ENCODE measurements at places on chromosomes 4 and X.

GRCh38 chr4:83369831-83370639 lies 35.4 kb upstream of the HPSE start:
- DNase-seq, result no peak

GRCh38 chr4:7319024-7319423 lies 115.7 kb downstream of the PSAPL1 start:
- no peak for DNase-seq

DNA sequence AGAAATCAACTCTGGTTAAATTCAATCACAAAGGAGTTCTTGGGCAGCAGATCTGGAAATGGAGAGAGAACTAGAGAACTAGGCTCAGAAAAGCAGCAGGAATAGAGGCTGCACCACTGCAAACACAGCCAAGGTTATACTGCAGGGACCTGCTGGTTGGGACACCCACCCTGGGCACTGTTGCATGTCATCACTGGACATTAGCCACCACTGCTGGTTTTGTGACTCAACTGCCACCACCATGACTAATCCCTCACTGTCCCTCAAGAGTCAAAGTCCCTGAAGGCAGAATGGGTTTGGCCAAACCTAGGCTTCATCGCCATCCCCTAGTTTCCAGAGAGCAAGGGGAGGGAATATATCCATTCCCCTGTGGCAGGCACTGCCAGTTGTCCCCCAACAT lies 38.1 kb upstream of the IRAK1 start:
- DNase-seq, result no peak

DNA sequence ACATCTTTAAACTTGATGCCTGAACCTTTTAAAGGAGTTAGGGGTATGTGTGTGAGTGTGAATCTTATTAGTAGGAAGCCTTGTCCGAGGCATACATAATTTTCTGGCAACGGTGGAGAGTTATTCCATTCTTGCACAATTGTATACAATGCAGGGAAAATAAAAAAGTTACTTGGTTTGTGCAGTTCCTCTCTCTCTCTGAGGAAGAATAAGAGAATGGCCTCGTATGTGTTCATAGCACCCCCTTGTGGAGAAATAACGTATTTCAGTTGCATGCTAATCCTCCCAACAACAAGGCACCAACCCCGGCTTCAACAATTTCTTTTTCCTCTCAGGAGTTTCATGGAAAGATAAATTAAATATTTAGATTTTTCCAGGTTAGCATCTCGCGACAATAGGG lies 33.7 kb upstream of the FGF13 start:
- DNase-seq, result peak; percentile 39

GRCh38 chrX:52577464-52578173 lies 60.8 kb upstream of the XAGE1B start:
- DNase-seq, result no peak

DNA sequence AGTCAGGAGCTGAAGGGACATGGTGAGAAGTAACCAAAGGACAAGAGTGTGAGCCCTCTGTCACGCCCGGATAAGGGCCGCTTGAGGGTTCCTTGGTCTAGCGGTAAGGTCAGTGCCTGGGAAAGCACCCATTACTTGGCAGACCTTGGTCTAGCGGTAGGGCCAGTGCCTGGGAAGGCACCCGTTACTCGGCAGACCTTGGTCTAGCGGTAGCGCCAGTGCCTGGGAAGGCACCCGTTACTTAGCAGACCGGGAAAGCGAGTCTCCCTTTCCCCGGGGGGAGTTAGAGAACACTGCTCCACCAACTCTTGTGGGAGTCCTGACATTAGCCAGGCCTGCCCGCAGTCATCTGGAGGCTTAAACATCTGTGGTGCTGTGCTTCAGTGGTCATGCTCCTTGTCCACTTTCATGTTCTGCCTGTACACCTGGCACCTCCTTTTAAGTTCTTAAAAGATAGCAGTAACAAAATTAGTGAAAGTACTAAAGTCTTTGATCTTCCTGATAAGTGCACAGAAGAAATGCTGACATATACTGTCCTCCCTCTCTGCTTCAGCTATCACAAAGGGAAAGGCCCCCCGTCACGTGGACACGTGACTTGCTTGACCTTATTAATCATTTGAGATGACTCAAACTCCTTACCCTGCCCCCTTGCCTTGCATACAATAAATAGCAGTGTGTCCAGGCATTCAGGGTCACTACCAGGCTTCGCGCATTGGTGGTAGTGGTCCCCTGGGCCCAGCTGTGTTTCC lies 9.3 kb upstream of the SEC24B start:
- no peak for DNase-seq

- no peak for DNase-seq
Observed at GRCh38 chr4:152100379-152101201, 339.8 kb upstream of the GATB start.

GRCh38 chr4:6324999-6325787 lies 55.5 kb downstream of the WFS1 start:
- no peak for DNase-seq

DNA sequence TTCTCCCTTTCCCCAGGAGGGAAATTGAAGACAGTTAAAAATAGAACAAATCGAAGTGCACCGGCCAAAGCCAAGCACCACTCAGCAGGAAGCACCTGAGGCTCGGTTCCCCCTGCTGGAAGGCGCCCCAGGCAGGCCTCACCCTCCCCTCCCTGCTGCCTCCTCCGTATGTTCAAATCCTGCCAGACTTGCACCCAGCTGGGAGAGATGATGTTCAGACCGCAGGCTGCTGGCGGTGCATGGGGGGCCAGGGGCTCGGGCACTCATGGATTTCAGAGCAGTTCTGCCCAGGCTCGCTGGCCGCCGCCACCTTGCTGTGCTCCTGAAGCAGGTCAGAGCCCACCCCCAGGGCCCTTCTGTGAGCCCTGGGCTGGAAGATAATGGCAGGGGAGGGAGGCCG lies 91.4 kb downstream of the DCTD start:
- DNase-seq, result no peak

DNA sequence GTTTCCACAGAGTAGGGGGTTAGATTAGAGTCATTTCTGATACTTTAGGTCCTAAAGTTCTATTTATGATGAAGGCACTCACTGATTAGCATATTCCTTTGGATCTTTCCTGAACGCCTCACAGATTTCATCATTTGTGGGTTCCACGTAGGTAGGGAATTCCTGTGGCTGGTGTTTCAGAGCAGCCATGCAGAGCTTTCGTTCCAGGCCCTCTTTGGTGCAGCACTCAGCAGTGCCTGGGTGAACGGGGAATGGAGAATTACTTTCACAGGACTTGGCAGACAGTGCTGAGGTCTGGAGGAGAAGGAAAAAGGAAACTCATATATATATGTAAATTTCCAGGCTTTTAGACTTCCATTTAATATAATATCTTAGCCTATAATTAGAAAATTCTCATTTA lies 18.5 kb downstream of the GC start:
- DNase-seq, result no peak
